ENCODE measurements at places on chromosomes 1 and 21.

GRCh38 chr1:30138891-30139290 is 584.5 kb downstream of the MATN1 start:
- DNase-seq, result no peak

GRCh38 chr1:235106457-235106856 is 22.2 kb downstream of the TOMM20 start:
- no peak for DNase-seq

DNA sequence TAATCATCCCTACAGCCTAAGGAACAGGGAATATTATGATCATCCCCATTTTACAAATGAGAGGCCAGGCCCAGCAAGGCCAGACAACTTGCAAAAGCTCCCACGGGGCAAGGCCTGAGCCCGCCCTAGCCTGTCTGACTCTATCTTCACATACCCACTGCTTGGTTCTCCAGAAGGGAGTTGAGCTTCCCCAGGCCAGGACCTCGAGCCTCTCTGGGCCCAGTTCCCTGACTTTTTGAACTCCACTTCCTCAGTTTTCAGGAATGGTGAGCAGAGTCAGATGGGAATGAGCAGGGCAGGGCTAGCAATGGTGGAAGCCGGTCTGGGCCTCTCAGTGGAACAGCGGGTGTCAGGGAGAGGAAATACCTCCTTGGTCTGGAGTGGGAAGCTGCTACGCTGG is 39.3 kb downstream of the CACNA1S start:
- no peak for DNase-seq

GRCh38 chr1:70727886-70728489 is 316.9 kb downstream of the CTH start:
- DNase-seq, result no peak

DNA sequence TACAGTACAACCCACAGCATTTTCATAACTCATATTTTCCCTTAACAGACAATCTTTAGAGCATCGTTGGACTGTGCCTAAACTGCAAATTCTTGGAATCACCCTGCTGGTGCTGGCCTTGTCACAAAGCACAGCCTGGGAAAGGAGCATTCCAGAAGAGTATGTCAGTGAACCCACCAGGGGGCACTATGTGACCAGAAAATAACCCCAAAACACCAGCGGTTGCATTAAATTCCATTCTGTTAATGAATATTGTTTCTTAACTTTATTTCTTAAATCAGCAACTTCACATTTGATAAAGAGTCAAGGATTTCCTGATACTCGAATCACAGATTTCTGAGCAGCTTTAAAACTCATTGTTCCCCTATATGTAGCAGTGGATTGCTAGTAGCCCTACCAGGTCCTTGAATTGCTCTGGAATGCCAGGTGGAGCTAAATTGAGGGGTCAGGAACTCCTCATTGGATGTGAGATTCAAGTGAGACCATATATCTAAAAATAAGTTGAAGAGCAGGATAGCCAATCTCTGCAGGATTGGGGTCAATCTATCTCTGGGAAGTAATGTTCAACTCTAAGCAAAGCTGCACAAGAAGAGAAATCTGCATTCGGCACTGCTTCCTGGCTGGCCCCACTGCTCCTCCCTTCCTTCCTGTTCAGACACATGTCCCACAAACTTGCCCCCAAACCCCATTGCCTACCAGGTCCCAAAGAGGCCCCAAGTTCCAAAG is 12.7 kb upstream of the RAB4A start:
- DNase-seq, result no peak

DNA sequence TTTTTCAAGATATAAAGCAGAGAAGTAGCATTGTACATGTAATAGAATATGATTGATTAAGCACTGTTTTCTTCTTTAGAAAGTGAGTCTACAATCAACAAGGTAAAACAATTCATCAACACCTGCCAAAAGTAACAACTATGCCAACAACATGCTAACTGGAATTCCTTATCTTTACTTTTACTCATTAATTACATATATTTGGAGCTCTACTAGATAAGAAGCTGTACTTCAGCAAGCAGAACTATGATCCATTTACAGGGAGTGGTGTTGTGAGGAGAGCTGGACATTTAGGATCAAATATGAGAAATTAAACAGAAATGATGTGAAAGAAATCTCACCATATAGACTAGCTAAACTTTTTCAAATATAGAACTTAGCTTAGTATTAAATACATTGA is 51.0 kb downstream of the RGS2 start:
- no peak for DNase-seq

DNA sequence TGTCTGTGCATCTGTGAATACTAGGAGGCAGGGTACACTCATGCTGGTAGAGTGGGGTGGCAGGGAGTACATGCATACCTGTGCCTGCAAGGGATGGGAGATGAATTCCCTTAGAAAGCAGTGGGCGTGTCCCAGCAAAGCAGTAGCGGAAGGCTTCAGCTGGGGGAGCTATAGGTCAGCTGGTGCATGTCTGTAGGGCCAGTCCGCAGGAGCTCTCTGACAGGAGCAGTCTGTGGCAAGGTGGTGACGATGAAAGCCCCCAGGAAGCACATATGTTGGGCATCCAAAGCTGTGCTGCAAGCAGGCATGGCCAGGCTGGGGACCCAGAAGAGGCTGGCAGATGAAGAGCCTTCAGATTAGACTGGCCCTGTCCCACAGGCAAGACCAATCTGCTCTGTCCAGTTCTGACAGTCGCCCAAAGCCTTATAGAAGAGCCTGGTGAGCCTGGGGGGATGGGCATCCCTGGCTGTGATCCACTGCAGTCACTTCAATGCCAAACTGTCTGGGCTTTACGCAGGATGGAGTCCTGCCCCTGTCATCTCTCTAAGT is 1.8 kb upstream of the OR2M4 start:
- no peak for DNase-seq

DNA sequence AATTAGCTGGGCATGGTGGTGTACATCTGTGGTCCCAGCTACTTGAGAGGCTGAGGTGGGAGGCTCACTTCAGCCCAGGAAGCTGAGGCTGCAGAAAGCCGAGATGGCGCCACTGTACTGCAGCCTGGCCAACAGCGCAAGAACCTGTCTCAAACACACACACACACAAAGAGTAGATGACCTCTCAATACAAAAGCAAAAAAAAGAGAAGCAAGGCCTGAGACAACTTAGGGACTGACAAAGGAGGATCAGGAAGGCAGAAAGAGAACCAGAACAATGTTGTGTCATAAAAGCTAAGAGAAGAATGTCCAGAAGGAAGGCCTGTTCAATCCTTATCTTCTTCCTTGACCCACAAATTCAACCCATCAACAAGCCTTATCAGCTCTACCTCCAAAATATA is 18.5 kb downstream of the WASF2 start:
- DNase-seq, result no peak

- no peak for DNase-seq
Measured at GRCh38 chr1:112904071-112904830, 51.7 kb downstream of the SLC16A1 start.

DNA sequence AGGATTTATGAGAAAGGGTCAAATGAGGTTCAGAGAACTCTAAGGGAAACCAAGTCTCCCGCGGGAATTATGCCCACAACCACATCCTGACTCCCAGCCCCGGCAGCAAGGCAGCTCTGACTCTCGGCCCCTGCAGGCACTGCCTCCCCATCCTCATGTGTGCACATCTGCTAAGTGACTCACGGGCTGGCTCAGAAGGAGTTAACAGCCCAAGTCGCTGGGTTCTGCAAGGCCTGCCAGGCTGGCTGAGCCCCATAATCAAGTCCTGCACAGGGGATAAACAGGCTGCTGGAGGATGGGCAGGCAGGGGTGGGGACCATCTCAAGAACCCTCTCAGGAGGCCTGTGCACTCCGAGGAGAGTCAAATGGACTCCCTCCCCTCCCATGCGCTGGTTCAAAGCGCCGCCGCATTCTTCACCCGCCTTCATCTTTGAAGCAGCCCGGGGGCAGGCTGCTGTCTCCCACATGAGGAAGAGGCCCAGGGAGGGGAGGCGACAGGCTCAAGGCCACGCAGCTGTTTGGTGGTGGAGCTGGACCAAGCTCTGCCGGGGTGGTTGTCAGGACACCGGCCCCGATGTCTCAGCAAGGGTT is 344.3 kb downstream of the MATN1 start:
- no peak for DNase-seq

DNA sequence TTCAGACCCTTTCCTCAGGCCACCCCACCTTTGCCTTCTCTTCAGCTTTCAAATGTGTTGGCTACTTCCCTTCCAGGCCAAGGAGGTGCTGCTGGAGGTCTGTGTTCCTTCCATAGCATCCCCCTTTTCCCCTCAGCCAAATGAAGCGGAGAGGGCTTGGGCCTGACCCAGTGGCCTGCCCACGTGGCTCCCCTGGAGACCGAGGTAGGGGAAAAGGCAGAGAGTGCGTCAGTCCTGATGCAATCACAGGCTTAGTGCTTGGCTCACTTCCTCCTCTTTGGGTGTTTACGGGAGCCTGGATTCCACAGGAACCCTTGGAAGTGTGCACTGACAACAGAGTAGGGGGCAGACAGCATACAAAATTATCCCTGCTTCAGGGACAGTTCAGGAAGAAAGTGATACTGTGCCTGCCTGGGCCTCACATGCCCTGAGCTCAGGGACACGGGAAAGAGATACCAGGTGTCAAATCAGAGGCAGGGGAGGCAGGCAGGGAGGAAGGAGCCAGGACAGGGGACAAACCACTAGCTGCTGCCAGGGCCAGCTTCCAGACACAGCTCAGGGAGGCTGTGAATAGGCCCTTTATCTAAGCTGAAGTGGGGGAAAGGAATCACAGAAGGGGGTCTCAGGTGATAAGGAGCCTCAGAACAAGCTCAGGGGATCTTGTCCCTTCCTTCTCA is 16.6 kb upstream of the PTP4A2 start:
- DNase-seq, result no peak

DNA sequence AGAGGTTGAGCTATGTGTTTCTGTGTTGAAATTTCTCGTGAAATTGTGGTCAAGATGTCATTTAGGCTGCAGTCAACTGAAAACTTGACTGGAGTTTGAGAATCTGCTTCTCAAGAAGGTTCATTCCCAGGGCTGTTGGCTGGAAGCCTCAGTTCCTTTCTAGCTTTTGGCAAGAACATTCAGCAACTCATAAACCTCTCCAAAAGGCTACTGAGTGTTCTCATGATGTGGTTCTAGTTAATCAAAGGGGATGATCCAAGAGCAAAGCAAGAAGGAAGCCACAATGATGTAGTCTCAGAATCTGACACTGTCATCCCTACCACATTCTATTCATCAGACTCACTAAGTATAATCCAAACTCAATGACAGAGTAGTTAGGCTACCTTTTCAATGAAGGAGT is 66.6 kb downstream of the SPATA6 start:
- no peak for DNase-seq

- DNase-seq, result no peak
Measured at GRCh38 chr1:60867782-60868181, 214.6 kb upstream of the NFIA start.

DNA sequence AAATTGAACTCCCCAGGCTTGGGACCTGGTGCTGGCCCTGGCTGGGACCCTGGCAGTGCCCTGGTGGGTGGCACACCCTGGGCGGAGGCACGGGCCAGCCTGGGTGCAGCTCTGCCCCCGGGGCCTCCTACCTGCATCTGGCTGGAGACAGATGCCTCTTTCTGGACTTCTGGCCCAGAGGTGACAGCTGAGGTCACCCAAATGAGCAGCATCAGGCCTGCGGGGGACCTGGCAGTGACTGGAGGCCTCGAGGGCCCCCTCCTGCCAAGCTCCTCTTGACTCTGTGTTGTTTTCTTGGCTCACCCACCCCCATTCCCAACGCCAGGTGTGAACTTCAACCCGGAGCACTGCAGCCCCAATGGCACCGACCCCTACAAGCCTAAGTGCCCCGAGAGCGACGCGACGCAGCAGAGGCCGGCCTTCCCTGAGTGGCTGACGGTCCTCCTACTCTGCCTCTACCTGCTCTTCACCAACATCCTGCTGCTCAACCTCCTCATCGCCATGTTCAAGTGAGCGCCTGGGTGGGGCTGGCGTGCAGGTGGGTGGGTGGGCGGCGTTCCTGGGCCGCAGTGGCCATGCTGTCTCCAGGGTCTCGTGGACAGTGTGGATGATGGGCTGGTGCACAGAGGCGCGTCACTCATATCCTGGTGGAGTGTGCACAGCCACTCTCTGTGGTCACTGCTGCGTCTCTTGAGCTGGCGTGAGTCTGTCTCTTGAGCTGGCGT is 41.6 kb upstream of the LRRC3 start:
- DNase-seq, result no peak
